Astrocyte (in vitro differentiated cells and primary cell): ENCODE measurements at places on chromosomes 3 and 15. TPM values are rescaled to one million over a fixed set of nuclear protein-coding genes. Genes with fewer than 3 reads are reported as not detected.

The AGBL1 gene
- not detected in 2 replicates for total RNA-seq

DNA sequence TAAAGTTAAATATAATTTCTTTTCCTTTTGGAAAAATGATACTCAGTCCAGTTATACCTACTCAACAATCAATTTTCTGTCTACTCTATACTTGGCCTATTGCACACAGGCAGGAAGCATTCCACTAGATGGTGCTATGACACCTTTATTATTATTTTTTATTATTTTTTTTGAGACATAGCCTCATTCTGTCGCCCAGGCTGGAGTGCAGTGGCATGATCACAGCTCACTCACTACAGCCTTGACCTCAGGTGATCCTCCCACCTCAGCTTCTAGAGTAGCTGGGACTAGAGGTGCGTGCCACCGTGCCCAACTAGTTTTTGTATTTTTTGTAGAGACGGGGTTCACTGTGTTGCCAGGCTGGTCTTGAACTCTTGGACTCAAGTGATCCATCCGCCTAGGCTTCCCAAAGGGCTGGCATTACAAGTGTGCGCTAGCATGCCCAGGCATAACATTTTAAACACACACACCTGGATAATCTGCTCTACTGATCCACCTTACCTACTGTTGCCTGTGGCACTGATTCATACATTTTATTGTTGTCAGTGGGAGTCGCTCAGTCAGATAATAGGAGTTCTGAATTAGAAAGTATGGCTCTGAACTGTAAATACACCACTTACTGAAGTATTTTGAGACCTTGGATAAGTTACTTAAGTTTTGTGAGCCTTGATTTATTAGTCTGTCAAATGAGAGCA, 56.2 kb downstream of the EIF3J start:
- no peak for DNase-seq

- peak; percentile 60 for DNase-seq
Measured at GRCh38 chr3:38805765-38806386, 10.1 kb downstream of the SCN10A start.

DNA sequence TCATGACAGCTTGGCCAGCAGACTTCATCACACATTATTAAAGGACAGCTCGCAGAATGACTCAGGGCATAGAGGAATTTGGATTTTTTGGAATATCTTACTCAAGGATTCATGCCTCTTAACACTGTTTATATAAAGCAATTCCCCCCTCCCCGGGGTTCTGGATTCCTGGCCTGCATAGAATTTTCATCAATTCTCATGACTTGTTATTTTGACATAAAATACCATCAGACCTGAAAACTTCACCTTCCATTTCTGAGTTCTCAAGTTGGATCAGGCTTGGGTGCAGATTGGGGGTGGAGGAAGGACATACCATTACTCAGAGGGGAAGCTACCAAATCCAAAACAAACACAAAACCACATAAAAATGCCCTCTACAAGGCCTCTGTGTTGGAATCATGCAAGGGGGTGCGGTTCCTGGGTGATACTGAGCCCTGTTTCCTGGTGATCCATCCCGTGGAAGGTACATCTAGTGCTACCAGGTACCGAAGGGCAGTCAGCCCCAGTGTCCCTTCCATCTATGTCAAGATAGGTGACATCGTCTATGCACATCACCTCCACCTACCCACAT, 95.3 kb downstream of the DAPK2 start:
- peak; percentile 94 for DNase-seq

DNA sequence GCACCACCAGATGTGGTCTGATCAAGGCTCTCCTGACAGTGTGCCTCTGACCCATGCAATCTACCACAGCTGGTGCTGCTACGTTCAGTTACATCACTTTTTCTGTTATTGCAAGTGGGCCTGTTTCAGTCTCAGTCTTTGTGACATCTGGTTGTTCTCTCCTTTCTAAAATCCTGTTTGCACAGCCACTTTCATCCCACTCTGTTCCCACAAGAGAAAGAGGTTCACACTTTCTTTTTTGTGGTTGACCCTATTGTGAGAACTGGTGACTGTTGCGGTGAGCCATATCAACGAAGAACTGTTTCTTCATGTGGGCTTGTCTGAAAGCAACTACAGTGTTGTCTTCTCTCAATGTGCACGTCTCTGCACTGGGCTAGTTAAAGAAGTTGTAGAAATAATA, 342.8 kb upstream of the ARPP21 start:
- DNase-seq, result peak; percentile 1

- DNase-seq, result no peak
Measured at GRCh38 chr3:22121068-22121701, 370.2 kb upstream of the ZNF385D start.

DNA sequence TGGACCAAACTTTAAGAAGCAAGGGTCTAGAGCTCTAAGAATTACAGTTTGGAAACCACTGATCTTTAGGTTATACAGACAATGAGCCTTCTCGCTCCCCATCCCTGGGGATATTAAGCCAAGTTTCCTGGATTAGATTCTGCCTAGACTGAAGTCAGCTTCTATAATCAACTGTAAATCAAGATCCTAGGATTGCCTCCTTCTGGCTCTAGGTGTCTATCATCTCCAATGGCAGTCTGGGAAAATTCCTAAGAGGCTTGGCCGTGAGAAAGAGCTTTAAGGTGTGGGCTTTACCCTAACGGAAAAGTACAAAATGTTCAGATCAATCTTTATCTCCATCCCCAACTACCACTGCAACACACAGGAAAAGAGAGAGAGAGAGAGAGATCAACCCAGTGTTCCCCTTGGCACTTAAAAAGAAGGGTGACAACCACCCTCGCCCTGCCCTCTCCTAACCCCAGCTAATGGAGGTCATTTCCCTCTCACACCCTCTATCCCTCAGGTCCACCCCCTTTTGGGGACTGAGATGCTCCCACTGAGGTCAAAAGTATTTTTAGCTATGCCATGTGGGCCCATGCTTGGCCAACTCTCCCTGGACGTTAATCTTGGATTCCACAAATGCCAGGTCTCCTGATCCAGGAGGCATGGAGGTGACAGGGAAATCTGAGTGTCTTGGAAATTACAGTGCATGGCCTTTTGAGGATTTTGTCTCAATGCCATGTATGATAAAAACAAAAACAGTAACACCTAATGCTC, 202.8 kb upstream of the BCL6 start:
- DNase-seq, result no peak

DNA sequence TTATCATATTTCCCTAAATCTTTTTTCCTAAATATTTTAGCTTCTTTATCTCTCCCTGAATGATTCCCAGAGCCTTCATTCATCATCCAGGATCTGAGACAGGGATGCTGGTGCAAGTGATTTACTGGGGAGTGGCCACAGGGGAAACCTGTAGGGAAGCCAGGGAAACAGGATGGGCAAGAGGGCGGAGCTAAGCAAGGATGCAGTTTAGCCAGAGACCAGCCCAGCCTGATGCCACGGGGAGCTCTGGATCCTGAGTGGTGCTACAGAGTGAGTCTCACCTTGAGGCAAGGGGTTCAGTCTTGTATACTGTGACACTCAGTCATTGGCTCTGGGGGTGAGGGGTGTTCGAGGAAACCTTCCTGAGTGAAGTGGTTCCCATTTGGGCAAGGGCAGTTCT, 39.7 kb upstream of the LRRFIP2 start:
- DNase-seq, result no peak

- peak; percentile 88 for DNase-seq
Measured at GRCh38 chr15:60423537-60423936, 25.8 kb upstream of the ANXA2 start.

GRCh38 chr3:113216393-113216792, 5.0 kb downstream of the BOC start:
- DNase-seq, result no peak

GRCh38 chr15:49168016-49168415, 2.0 kb upstream of the GALK2 start:
- no peak for DNase-seq

DNA sequence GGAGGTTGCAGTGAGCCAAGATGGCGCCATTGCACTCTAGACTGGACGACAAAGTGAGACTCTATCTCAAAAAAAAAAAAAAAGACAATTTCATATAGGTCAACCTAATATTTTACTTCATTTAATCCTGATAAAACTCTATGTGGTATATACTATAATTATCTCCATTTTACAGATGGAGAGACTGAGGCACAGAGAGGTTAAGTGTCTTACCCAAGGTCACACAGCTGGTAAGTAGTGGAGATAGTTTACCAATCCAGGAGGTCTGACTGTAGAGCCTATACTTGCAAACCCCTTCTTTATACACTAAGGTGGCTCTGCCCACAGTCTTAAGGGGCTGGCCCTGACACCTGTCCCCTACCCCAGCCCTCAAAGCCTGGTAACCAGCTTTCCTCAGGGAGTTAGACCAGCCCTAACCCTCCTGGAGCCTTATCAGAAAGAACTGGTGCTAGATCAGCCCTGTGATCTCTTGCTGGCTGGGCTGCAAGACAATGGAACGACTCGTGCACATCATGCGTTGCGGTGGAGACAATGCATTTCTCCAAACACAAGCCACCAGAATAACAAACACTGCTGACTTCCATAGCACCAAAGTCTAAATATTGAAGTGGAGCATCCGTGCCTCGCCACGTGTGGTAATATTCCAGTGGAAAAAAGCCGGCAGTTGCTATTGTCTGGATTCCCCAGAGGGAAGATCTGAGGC, 60.0 kb upstream of the SMAD3 start:
- DNase-seq, result no peak

DNA sequence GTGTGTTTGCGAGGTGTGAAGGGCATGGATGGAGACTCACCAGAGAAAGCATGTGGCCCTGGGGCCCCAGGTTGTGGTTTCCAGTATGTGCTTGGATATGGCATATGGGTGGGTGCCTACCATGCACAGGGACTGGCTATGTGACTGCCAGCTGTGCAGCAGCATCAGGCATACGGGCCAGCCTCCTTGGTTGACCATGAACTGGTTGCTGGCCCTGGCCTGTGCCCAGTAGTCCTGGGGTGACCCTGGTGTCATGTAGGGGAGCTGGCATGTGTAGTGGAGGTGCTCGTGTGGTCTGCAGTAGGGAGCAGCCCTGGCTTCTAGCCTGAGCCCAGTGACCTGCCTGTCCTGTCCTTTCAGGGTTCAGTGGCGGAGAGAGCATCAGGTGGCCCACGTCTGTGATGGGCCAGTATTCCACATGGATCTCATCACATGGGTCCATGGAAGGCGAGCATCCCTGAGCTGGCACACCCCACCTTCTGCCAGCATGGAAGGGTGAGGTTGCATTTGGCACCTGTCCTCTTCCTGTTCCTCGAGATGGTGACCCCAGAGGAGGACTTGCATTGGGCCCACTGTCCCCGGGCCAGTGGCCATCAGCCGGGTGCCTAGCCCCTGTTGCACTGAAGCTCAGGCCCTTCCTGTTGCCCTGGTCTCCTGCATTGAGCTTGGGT, 228.9 kb downstream of the SNRPN start:
- no peak for DNase-seq

- no peak for DNase-seq
Measured at GRCh38 chr3:53780171-53780570, 66.0 kb downstream of the CHDH start.

DNA sequence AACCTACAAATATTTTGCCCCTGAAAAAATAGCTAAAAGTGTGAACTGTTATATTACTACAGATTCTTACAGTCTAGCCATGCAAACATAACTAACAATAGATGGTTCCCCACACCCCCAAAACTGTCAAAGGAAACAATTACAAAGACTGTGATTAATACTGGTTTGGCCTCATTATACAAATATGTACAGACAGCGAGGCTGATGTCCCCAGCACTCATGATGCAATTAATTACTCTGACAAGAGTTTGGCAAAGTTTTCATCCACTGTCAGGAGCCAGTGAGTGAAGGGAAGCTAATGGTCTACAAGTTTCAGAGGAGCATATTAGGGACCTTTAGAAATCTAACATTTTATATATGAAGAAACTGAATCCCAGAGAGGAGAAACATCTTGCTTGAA, 61.0 kb downstream of the HMG20A start:
- peak; percentile 76 for DNase-seq

DNA sequence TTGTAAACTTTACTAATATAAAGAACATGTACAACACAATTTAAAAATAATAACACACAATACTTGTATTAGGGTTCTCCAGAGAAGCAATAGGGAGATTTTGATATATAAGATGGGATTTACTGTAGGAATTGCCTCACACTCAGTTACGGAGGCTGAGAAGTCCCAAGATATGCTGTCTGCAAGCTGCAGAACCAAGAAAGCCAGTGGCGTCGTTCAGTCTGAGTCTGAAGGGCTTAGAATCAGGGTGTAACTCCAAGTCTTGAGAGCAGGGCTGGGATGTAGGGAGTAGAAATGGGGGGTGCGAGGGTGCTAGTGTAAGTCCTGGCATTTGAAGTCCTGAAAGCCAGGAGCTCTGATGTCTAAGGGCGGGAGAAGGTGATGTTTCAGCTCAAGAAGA, 206.6 kb upstream of the HES1 start:
- no peak for DNase-seq

The IL5RA gene
- not detected in 2 replicates for total RNA-seq

The CCR9 gene
- total RNA-seq, result not detected in 2 replicates

DNA sequence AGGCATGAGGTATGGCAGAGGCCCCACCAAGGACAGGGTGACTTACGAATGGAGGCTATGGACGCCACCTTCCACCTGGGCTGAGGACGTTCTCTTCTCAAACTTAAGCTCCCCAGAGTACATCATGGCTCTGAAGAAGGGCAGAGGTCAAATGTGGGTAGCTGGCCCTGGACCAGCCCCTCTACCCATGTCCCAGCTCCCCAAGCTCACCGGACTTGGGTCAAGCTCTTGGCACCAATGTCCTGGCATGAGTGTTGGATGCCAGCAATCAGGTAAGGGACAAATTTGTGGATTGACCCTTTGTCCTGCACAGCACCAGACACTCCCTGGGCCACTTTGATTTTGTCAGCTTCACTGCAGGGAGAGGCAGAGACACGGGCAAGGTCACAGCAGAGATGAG, 2.5 kb downstream of the NDUFAF3 start:
- no peak for DNase-seq

The PTX3 gene
- 3.0 and 4.7 TPM in 2 replicates for total RNA-seq

The MKRN2OS gene
- 0.25 TPM in 1 of 2 replicates, not detected in the other for total RNA-seq

The TNK2 gene
- total RNA-seq, result 37.1 and 39.1 TPM in 2 replicates
